ENCODE measurements at places on chromosomes 4 and X. TPM values are rescaled to one million over a fixed set of nuclear protein-coding genes. Genes with fewer than 3 reads are reported as not detected.
A peak's percentile ranks its signal among the peaks of the same experiment; 100 is the strongest.

DNA sequence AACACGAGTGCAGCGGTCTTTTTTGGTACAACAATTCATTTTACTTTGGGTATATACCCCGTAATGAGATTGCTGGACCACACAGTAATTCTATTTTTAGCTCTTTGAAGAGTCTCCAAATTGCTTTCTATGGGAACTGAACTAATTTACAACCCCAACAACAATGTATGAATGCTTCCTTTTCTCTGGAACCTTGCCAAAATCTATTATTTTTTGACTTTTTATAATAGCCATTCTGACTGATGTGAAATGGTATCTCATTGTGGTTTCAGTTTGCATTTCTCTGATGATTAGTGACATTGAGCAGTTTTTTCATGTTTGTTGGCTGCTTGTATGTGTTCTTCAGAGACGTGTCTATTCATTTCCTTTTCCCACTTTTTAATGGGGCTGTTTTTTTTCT, 240.8 kb downstream of the STK32B start:
- DNase-seq = no peak

DNA sequence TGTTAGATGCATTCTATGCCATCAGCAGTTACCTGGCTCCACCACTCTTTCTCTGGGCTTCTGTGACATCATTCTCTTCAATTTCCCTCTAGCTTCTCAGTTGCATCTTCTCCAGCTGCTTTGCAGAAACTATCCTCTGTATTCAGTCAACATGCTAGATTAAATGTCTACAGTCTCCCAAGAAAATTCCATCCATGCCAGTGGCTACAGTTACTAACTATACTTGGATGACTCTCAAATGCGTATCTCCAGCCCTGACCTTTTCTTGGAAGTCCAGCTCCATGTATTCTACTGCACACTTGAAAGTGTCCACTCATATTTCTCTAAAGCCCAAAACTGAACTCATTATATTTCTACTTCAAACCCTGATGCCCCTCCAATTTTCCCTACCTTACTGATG, 232.3 kb upstream of the TENM3 start:
- DNase-seq = no peak

DNA sequence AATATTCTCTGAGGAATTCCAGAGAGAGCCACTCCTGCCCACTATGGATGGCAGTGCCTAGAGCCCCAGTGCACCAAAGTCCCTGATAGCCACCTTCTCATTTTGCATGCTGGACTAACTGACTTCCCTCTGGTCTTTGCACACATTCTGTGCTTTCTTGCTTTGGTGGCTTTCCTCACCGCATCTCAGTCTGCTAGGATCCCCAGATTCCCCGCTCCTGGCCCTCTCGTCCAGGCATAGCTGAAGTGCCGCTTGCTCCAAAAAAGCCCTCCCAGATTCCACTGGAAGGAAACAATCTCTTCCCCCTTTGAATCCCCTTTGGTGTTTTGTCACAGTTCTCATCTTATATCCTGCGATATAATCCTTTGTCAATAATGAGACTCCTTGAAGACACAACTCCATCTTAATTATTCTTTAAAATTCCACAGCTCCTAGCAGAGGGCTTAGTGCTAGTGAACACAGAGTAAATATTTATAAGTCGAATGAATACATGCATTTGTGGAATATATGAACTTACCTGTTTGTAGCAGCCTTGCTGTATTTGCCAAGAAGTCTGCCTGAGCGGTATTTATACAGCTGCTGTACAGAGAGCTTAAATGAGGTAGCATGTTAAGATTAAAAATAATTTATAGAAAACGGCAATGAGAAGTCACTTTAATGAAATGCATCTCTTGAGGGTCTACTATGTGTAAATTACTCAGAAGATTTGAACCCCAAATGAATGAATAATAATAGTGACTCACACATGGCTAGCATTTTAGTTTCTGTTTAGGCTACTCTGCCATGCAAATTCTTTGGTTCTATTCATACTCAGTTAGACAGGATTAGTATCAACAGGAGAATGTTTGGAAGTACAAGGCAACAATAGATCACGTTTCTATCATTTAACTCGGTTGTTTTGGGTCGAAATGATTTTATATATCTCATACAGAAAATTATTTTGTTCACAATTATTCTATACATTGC, 421.9 kb upstream of the TENM3 start:
- peak; percentile 22 for DNase-seq

GRCh38 chr4:99028187-99028586, 32.7 kb downstream of the METAP1 start:
- DNase-seq = no peak

DNA sequence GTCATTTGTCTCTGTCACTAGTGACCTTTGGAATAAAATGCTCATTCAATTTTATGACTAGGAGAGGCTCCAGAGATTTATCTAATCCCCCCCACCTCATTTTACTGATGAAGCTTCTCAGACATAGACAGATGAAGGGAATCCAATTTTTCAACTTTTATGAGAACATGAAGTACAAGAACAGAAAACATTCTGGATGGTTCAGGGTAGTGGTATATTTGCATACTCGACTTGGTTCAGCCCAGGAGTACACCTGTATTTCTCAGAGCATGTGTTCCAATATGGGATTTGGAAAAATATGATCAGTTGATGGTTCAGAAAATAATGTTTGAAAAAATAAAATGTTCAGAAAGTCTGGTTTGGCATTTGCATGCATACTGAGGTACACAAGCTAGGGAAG, 131.4 kb upstream of the GALNT7 start:
- no peak for DNase-seq

DNA sequence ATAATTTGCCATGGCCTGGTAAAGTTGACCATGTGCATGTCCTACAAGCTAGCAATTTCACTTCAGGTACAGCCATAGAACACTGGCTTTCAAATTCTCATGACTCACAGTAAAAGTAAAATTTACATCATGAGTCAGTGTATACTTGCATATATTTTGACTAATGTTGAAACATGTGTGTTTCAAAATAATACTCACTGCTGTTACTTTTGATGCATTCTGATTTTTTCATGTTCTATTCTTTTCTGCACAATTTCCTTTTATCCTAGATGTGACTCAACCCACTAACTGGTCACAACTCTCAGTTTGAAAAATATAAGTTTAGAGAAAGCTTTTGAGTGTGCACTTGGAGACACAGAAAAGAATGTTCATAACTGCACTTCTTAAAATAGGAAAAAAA, 365.7 kb downstream of the FGF13 start:
- DNase-seq = no peak

- DNase-seq = no peak
Measured at GRCh38 chrX:50180073-50180940, 20.5 kb downstream of the AKAP4 start.

GRCh38 chr4:126776361-126776760, 856.4 kb upstream of the INTU start:
- no peak for DNase-seq

DNA sequence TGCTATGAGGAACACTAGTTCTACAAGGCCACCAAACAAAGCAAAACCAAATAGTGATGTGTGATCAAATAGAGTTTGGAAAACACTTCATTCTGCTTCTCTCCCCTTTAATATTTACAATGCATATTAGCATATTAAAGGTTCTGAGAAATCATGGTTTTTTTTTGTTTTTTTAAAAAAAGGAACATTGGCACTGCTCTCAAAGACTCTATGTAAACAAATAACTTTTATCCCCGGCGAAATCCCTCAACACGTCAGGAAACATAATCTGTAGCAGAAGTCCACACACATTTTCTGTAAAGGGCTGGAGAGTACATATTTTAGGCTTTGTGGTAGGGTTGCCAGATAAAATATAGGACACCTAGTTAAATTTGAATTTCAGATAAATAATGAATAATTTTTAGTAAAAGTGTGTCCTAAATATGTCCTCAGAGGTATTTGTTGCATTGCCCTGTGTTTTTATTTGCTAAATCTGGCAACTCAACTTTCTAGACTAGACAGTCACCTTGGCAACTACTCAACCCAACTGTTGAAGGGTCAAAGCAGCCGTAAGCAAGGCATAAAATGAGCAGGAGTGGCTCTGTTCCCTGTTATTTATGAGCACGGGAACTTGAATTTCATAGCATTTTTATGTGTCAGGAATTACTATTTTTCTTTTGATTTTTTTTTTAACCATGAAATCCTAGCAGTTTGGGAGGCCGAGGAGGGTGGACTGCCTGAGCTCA, 8.6 kb downstream of the SPATA4 start:
- no peak for DNase-seq

DNA sequence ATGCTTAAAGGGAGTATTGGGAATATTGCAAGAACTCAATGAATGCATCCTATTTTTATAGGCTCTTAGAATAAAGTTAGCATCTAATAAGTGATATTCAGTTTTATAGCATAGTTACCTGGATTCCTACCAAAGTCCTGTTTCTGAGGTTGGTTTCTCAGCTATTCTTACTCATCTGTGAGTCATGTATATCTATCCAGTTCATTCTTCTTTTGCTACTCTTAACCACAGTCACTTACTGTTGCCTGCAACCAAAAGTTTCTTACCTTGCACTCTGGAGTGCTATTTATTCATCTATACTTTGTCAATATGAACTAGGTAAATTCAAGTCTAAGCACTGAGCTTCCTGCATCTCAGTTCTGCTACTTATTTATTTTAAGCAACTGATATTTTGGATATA, 322.5 kb downstream of the HS3ST1 start:
- DNase-seq = no peak

DNA sequence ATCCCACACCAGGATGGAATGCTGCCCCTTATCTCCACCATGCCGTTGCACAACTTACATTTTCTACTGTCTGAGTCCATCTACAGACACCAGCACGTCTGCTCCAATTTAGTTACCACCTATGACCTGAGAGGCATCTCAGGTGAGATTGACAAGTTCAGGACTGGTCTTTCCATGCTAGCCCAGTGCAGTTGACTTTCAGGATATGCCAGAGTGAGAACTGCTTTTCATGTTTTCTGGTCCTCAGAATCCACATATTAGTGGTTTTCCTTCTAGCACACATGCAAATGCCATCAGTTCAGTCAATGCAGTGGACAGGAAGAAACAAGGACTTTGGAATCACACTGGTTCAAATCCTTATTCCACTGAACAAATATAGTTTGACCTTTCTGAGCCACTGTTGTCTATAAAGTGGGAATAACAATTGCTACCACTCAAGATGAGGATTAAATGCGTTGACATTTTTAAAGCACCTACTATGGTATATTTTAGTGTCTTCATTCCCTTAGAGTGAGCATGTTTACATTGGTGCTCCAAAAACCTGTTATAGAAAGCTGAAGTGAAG, 38.1 kb upstream of the ANXA3 start:
- DNase-seq = no peak

DNA sequence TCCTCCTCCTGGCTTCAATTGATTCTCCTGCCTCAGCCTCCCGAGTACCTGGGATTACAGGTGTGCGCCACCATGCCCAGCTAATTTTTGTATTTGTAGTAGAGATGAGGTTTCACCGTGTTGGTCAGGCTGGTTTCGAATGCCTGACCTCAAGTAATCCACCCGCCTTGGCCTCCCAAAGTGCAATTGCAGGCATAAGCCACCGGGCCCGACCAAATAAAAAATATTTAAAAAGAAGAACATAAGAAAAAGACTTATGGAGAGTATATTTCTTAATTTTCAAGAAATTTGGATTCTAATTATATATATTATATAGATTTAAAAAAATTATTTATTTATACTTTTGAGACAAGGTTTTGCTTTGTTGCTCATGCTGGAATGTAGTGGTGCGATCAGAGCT, 29.8 kb downstream of the N4BP2 start:
- no peak for DNase-seq

GRCh38 chrX:154096140-154097002, 1.1 kb downstream of the MECP2 start:
- peak; percentile 30 for DNase-seq

DNA sequence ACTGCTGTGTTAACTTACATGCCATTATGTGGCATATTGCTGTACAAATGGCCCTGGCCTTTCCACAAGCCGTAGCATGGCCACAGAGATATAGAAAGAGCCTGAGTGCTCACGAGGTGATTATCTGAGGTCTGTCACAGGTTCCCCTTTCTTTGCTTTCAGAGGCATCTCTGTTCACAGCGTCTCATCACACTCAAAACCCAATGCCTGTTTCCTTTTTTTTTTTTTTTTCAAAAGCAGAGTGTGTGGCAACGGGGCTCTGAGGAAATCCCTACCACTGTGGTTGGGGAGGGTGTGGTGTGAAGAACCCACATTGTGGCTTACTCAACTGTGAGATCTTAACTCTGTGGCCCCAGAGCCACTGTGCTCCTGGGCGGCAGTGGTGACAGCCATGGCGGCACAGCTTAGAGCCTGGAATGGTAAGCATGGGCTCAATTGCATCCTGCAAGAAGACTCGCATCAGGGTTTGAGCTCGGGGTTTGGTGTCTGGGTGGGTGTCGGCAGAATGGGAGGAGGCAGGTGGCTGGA, 30.8 kb downstream of the RTL5 start:
- no peak for DNase-seq

DNA sequence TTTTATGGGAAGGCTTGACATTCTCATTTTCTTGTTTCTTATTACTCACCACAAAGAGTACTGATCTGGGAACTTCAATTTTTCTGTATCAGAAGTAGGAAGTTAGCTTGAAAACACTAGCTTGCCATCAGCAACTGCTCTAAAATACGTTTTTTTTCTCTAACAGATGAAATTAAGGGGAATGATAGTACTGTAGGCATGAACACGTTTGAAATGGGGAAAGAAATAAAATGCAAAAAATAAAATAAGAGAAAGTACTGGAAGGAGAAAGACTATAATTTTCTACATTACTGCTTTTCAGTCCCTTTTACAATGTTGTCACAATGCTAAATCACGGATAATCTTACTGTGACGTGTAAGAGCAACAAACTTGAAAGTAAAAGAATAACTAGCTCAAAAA, 1.5 kb downstream of the RADX start:
- no peak for DNase-seq

GRCh38 chr4:73589261-73589847, 30.9 kb downstream of the RASSF6 start:
- no peak for DNase-seq

- DNase-seq = no peak
Measured at GRCh38 chr4:61860376-61860775, 660.2 kb downstream of the ADGRL3 start.

DNA sequence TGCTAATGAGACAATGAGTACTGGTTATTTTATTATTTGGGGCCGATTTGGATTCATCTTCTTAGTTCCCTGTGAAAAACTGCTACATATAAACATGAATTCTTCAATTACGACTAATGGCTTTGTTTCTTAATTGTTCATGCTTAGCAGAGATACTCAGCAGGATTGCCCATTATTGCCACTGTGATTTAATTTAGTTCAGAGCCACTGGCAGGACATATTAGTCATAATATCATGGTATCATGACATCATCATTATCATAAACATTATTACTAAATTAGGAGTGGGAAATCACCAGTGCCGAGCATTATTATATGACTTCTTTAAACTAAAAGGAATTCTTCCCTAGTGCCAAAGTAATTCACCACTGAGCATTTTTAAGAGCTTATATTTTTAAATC, 201.4 kb downstream of the SPOCK3 start:
- no peak for DNase-seq

TMSB15A gene
- not detected for total RNA-seq

HTR2C gene
- not detected for total RNA-seq

CSTF2 gene
- 14.4 TPM for total RNA-seq

BEX5 gene
- total RNA-seq = 9.5 TPM

PABPC1L2B gene
- not detected for total RNA-seq

NPY5R gene
- total RNA-seq = 3.0 TPM

FATE1 gene
- not detected for total RNA-seq
